ENCODE measurements at places on chromosomes 5 and 9.

- no peak for DNase-seq
Measured at GRCh38 chr5:15807248-15807647, 307.3 kb downstream of the FBXL7 start.

DNA sequence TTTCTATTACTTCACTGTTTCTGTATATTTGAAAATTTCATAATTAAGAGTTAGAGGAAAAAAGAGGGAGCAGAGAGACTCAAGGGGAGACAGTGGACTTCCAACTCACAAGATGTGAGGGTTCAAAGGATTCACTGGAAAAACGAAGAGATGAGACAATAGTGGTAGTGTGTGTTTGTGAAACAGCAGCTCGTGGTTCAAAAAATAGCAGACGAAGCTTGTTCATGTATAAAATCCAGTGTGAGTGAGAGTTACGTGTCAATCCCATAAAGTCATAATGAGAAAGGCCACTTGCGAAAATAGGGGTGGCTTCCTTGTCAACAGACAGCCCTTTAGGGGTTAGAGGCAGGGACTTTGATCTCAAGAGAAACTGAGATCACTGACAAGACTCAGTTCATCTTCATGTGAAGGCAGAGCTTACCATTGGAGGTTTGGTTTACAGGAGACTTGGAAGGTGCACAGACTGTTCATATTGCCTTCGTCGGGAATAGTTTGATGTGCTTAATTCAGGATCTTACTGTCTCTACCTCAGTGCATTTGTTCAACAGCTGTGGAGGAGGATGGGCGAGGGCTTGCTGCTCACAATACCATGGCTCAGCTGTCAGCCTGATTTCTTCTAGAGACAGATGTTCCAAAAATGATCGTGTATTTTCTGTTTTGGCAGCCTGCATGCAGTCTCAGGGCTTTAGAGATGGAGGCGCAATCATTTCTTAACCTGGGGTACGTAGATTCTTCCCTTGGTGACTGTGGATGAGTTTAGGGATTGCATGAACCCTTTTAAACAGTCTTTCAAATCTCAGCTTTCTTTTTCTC, 105.7 kb upstream of the KLF9 start:
- no peak for DNase-seq

- no peak for DNase-seq
Measured at GRCh38 chr5:158313733-158314464, 455.0 kb upstream of the CLINT1 start.

DNA sequence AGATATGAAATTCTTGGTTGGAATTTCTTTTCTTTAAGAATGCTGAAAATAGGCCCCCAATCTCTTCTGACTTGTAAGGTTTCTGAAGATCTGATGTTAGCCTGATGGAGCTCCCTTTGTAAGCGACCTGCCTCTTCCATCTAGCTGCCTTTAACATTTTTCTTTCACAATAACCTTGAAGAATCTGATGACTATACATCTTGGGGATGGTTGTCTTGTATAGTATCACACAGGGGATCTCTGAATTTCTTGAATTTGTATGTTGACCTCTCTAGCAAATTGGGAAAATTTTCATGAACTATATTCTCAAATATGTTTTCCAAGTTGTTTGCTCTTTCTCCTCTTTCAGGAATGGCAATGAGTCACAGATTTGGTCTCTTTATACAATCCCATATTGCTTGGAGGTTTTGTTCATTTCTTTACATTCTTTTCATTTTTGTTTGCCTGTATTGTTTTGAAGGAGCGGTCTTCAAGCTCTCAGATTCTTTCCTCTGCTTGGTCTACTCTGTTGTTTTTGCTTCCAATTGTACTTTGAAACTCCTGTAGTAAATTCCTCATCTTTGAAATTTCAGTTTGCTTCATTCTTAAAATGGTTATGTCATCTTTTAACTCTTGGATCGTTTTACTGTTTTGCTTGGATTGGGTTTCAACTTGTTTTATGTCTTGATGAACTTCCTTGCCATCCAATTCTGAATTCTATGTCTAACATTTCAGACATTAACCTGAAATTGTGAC, 245.2 kb upstream of the TARS1 start:
- DNase-seq, result peak; percentile 55

DNA sequence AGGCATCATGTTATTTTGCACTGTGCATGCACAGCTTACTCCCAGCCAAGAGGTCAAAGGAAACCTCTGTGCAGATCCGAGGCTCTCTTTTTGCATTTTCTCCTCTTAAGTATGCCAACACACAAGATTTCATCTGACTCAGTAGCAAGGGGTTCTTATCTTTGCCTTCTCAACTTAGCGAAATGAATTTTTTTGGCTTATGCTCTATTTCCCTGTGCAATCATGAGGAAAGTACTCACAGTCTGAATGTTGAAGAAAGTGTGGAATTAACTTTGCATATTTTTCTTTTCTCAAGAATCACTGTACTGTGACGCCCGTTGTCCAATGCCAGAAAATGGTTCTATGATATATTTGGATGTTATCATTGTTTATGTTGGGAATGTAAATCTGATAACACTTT, 173.5 kb upstream of the FBXL7 start:
- DNase-seq, result no peak

DNA sequence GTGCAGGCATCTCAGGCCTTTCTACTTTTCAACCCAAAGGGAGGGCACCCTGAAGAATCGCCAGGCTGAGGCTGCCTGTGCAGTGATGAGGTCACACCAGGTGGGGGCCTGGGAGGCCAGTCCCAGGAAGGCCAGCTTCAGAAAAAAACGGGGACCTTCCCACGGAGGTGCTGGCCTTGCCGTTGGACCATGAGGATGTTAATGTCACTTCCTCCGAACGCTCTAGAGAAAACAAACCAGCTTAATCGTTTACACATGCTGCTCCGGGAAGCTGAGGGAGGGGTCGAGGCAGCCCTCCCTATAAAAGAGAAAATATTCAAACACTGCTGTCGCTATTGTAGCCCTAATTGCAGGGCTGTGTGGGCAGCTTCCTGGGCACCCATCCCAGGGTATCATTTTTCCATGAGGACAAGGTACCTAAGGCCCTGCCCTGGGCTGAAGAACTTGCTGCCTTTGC, 27.0 kb downstream of the PTGES start:
- DNase-seq, result no peak

DNA sequence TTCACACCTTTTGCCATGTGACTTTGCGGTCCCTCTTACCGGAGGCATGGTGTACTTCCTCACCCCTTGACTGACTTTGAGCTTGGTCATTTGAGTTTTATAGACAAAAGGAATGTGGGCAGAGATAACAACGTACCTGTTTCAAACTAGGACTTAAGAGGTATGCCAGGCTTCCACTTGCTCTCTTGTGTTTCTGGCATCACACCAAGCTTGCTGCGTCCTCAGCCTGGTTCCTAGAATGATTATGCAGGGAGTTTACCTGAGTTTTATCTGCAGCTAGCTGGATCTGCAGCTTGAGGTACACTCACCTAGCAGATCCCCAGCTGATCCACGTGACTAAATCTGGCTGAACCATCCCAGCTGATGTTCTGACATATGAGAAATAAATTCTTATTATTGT, 66.2 kb downstream of the PLK2 start:
- no peak for DNase-seq

DNA sequence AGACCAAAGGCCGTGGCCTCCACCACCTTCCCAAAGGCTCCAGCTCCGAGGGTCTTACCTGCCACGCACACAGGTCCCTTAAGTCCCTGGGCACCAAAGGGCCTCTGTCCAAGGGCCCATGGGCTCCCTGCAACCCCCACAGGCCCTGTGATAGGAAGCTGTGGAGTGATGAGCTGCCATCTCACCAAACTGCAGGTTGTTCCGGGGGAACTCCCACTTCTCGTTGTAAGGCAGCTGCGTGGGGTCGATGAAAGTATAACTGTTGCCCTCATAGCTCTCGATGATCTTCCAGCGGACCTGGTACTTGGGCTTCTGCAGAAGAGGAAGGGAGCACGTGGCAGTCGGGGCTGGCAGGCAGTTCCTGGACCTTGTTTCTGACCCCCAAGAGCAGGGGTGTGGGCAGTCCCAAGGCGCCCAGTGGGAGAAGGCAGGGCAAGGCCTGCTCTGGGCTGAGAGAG, 24.8 kb downstream of the CSF1R start:
- DNase-seq, result no peak

DNA sequence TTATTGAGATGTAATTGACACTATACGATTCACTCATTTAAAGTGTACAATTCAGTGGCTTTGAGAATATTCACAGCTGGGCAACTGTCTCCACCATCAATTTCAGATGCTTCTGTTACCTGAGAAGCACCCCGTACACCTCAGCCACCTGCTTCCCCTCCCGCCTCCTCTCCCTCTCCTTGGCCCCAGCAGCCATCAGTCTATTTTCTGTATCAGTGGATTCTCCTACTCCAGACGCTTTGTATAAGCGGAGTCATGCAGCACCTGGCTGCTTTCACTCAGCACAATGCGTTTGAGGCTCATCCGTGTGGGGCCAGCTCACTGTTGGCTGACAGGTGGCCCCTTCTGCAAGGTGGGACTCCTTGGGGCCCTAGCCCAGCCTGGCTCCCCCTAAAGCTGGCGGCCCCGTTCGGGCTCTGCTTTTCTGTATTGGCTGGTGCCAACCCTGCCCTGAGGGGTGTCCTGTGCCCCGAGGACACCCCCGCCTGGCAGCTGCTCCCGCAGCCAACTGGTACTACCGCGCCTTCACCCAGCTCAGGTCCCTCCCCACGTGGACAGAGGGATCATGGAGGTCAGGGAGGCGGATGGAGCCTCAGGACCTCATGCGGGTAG, 124.4 kb upstream of the COL5A1 start:
- DNase-seq, result no peak

- DNase-seq, result no peak
Measured at GRCh38 chr5:114726131-114726530, 364.3 kb downstream of the KCNN2 start.

GRCh38 chr9:18438951-18439350, 35.0 kb upstream of the ADAMTSL1 start:
- DNase-seq, result no peak

- DNase-seq, result no peak
Measured at GRCh38 chr5:171675511-171675910, 110.1 kb upstream of the SMIM23 start.

DNA sequence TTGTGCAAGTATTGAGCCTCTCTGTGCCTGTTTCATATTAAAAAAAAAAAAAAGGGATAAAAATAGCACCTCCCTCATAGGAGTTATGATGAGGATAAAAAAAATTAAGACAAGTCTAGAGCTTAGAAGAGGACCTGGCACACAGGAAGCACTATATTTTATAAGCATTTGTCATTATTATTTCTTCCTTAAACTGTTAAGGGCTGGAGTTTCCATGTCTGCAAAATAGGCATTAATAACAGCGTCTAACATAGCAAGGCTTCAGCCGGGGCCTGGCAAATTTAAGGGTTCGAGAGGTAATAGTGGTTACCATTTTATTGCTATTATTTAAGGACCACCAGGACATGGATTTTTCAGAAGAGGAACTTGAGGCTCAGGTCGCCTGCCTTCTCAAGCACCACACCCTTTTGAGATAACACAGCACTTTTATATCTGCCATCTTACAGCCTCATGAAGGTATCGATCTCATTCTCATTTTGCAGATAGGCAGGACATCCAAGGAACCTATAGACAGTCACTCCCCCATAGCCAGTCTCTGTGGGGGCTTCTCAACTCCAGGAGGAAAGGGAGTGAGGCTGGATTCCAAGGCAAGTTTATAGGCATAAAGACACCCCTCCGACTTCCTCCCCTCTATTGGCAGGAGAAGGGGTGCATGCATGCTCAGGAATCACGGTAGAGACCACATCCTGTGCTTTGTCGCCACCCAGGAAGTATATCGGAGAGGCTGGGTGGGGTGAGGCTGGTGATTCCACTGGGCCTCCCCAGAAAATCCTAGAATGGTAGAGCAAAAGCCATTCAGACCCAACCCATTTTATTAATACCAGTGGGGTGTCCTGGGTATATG, 2.4 kb downstream of the ANXA6 start:
- DNase-seq, result no peak

GRCh38 chr5:76175821-76176403, 92.7 kb downstream of the SV2C start:
- no peak for DNase-seq

DNA sequence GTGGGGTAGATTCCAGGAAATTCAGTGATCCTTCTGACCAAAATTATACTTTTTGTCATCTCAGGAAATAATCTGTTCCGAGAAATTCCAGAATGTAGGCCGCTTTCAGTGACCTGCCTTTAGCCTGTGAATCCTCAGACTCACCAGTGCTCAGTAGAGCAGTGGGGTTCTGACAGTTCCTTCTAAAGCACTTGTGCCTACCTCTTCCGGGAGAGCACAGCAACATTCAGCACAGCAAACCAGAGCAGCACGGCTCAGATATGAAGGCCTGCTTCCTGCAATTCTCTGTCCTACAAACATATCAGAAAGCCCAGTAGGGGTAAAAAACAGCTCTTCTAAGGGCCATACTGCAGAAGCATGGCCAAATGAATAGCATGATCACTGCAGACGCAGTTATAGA, 15.0 kb downstream of the FANCC start:
- DNase-seq, result no peak

DNA sequence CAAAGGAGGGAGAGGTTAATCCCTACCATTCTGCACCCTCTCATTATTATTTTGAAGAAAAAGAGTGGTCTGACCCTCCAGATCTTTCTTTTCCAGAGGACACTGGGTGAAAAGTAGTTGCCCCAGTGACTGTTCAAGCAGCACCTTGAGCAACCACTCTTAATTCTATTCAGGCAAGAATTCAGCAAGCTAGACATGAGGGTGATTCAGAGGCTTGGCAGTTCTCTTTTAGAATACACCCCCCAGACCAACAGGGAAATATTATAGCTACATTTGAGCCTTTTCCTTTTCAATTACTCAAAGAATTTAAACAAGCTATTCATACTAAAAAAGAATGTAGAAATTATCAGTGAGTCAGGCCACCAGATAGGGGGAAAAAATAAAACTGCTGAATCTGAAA, 178.3 kb downstream of the MRPS30 start:
- peak; percentile 1 for DNase-seq

DNA sequence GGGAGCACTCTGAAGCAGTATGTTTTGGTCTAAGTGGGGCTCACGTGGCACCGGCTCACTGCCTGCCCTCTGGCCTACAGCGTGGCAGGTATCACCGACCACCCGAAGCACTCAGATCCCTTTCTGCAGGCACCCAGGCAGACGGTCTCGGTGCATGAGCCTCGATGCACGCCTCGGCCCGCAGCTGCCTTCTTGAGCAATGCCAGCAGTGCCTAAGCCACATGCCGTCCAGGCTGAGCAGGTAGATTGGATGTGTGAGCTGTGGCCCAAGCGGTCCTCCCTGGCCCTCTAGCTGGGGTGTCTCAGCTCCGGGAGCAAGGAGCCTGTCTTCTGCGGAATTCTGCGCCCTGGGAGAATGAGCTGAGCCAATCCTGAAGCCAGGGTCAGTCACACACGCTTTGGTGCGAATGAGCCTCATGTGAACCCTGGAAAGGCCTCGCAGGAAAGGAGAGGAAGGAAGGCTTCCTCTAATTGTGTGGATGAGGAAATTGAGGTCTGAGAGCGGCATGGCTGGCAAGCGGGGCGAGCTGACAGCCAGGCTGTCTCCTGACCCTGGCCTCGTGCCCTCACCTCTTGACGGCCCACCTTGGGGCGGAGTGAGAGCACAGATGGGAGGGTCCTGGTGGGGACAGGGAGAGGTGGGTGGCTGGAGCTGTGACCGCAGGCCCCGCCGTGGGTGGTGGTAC, 14.4 kb downstream of the RXRA start:
- no peak for DNase-seq

GRCh38 chr9:119974026-119974425, 604.8 kb upstream of the BRINP1 start:
- DNase-seq, result no peak

GRCh38 chr5:139148986-139149385, 49.2 kb downstream of the SIL1 start:
- peak; percentile 54 for DNase-seq

- DNase-seq, result peak; percentile 62
Measured at GRCh38 chr5:51225789-51226742, 157.2 kb upstream of the ISL1 start.

GRCh38 chr5:138754699-138755057, 1.5 kb downstream of the CTNNA1 start:
- DNase-seq, result peak; percentile 43
